Smooth muscle cell of the coronary artery (primary cell): ENCODE measurements at places on chromosomes 5 and 9. TPM values are rescaled to one million over a fixed set of nuclear protein-coding genes. Genes with fewer than 3 reads are reported as not detected.

The BAAT gene
- not detected in 2 replicates for total RNA-seq

The C9orf153 gene
- total RNA-seq = 0.08 and 0.12 TPM in 2 replicates

The PRUNE2 gene
- 7.7 and 16.7 TPM in 2 replicates for total RNA-seq

The SHOC1 gene
- not detected in 2 replicates for total RNA-seq
